ENCODE measurements at places on chromosomes 2 and 18. TPM values are rescaled to one million over a fixed set of nuclear protein-coding genes. Genes with fewer than 3 reads are reported as not detected.

Gene COL5A2
- 46.6 TPM for total RNA-seq

Gene VIT
- total RNA-seq = not detected

Gene PTPRN
- total RNA-seq = 1.1 TPM

Gene KLHL41
- 0.15 TPM for total RNA-seq

Gene MROH2A
- not detected for total RNA-seq

Gene NEUROD1
- not detected for total RNA-seq

Gene DCC
- not detected for total RNA-seq

Gene DSC2
- 0.86 TPM for total RNA-seq

All from A549 treated with ZK216348 at 1 μM for 4 hours (cell line).